Activated T-helper 1 cell treated with anti-CD3 and anti-CD28 coated beads, Interleukin-12 subunit alpha, Interleukin-12 subunit beta, Interleukin-2, Interleukin-4 antibody, amounts not matched to agents 30 ng/mL and 10 ng/mL and 1 ng/mL, durations not matched to agents 14 hours and 24 hours and 36 hours (primary cell): ENCODE measurements at places on chromosomes 4 and X. TPM values are rescaled to one million over a fixed set of nuclear protein-coding genes. Genes with fewer than 3 reads are reported as not detected.

The LAMTOR3 gene
- 28.6 and 29.7 TPM in 2 replicates for total RNA-seq

The NDST4 gene
- total RNA-seq: not detected in 2 replicates

The SPANXA2 gene
- total RNA-seq: not detected in 2 replicates

The RPS6KA6 gene
- total RNA-seq: not detected in 2 replicates

The TTC29 gene
- total RNA-seq: not detected in 2 replicates

The MSN gene
- total RNA-seq: 479 and 484 TPM in 2 replicates

The CENPE gene
- total RNA-seq: 18.7 and 22.6 TPM in 2 replicates

The MAGEB1 gene
- total RNA-seq: not detected in 2 replicates
